ENCODE measurements at places on chromosomes 11 and 22.
A peak's percentile ranks its signal among the peaks of the same experiment; 100 is the strongest.

DNA sequence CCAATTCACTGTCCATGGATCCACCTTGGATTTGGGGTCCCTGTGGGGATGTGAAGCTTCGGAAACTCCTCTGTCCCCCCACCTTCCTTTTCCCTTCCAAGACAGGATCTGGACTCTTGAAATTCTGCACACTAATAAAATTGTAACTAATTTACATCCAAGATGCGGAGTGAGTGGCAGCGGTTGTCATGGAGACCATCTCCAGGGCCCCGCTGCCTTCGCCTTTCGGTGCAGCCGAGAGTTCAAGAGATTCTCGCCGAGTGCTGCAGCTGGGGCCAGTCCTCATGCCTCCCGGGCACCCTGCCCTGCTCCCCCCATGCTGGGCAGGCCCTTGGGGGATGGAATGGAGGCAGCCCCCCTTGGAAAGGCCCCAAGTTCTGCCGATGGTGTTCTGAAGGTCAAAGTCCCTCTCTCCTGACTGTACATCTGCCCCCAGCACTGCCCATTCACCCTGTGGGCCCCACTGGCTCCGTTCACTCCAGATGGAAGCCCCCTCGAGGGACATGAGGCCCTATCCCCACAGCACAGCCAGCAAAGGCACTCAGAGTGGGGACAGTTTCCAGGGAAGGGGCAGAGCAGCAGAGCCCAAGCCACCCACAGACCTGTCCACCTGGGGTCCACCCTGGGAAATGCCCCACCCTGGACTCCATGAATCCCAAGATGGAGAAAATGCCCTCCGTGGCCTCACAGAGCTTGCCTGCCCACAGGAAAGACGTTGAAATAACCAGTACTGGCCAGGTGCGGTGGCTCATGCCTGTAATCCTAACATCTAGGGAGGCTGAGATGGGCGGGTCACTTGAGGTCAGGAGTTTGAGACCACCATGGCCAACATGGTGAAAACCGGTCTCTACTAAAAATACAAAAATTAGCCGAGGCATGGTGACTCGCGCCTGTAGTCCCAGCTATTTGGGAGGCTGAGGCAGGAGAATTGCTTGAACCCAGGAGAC is 25.9 kb downstream of the IGLL1 start:
- no peak for DNase-seq

- DNase-seq = peak; percentile 77
Observed at GRCh38 chr22:21626735-21627469, 2.9 kb downstream of the YDJC start.

GRCh38 chr11:15289723-15290122 is 175.0 kb downstream of the INSC start:
- DNase-seq = no peak

- DNase-seq = peak; percentile 83
Observed at GRCh38 chr22:36331912-36332622, 55.7 kb downstream of the MYH9 start.

DNA sequence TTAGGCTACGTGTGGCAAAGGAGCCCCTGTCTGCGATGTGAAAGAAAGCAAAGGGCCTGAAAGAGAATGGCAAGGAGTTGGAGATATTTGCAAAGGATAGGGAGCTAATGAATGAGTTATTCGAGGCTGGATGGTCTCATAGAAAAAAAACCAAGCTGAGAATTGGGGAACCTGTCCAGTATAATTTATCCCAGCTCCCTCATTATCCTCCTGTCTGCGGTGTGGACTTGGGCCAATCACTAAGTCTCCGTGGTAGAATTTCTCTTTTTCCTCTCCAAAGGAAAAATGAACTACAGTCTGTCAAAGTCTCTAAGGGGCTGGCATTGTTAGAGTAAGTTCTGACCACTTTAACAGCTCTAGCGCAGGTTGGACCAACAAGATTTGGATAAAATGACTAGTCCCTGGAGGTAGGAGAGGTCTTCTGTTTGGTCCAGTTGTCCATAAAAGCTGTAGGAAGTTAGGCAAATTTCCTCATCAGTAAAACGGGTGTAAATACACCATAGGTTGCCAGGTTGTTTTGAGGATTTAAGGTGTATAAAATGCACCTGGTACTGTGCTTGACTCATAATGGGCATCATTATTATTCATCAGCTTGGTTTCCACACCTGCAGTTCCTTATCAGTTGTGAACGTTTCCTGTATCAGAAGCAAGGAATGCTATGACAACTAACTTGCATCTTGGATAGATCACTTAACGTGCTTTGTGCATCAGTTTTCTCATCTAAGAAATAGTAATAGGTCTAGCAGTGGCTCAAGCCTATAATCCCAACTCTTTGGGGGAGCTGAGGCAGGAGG is 10.3 kb upstream of the CDON start:
- DNase-seq = no peak

DNA sequence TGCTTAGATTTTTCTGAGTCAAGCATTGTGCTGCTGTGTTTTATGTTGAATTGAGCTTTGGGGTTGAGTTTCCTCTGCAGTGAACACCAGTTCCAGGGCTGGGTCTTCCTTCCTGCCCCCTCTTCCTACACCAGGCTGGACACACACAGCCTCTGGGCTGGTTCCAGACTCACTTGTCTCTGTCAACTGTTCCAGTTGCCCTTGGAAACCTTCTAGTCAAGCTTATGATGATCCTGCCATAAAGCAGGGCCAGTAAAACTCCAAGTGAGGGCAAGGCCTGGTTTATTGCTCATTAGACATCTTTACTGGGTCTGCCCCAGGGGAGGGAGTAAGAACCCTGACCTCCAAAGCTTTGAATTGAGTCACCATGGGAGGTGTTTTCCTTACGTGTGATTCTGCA is 61.1 kb downstream of the KIAA1671 start:
- no peak for DNase-seq

GRCh38 chr11:71068963-71069362 is 183.4 kb downstream of the SHANK2 start:
- no peak for DNase-seq

GRCh38 chr11:123560006-123560405 is 94.4 kb downstream of the SCN3B start:
- peak; percentile 80 for DNase-seq

DNA sequence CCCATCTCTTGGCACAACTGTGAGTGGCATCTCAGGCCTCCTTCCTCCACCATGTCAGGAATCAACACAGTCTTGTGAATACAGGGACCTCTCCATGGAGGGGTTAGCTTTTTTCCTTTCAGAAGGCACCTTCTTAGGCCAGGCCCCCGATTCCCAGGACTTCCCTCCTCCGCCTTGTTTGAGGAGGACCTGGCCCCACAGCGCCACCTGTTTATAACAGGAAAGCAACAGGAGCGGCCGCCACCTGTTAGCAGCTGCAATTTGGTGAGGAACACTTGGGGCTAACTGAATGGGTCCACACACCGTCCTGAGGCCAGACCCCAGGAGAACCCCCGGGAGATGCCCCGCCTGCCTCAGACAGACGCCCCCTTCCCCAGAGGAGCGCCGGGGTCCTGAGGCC is 3.8 kb upstream of the PKP3 start:
- DNase-seq = no peak

DNA sequence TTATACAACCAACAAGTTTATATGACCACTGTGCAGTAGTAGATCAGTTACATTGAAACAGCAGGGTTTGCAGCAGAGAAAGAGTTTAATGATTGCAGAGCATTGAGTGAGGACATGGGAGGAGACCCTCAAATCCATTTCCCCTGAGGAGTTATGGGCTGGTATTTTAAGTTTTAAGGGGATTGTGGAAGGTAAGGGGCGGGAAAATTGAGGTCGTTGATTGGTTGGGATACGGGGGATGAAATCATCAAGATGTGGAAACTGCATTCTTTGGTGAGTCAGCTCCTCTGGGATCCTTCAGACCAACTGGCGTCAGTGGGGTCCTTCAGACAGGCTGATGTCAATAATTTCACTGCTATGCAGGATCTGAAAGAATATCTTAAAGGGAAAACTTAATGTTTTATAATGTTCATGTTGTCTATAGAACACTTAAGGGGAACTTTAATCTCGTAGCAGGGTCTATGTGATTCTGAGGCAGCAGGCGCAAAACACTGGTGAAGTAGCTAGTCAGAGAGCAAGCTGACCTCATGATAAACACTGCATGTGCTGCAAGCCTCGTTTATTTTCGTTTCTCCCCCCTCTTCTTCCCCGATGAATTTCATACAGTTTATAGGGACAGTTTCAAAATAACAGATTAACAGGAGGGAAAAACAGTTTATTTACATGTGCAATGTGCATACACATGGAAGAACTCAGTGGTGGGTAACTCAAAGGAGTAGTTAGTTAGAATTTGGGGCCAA is 17.4 kb upstream of the BACE1-AS start:
- DNase-seq = peak; percentile 5

GRCh38 chr11:121582296-121582695 is 129.5 kb upstream of the SORL1-AS1 start:
- no peak for DNase-seq

DNA sequence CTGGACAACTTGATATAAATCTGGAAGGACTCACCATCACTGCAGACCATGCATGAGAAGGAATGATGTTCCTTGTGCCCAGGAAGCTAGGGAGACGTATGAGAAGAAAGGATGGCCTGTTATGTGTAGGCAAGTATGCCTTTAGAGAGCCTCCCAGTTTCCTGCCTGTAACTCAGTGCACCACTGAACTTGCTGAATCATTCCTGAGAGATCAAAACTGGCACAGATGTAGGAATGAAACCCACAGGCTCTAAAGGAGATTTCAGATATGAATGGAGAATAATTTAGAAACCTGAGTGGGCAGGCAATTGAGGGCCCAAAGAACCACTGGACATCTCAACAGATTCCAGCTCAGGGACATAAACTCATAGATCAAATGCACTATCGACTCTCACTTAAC is 38.4 kb upstream of the PRSS23 start:
- no peak for DNase-seq

DNA sequence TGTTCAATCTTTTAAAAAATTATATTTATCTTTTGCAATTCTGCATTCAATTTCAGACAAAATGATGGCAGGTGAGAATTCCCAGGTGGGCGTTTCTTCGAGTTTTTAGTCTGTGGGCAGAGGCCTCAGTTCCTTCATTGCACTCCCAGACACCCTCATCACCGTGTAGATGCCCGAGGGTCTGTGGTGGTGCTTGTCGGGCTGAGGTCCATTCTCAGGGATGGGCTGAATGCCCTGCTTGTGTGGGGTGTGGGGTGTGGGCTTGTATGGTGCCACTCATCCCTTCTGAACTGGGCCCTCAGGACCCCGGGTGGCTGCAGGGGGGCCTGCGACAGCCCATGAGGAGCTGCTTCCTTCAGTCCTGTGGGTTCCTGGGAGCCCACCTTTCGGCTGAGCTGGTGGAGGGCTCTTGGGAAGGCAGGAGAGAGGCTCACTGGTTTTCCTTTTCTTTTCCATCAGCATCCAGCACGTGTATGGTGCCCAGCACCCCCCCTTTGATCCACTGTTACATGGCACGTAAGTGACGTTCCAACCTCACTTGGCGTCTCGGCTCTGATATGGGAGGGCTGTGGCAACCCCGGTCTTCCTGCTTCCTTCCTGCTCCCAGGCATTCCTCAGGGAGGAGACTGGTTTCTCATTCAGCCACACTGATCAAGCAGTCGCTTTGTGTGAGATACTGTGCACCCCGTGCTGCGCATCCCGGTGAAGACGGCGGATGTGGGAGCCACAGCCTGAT is 29.8 kb downstream of the TBC1D22A start:
- DNase-seq = no peak
